Activated CD4-positive, alpha-beta memory T cell treated with anti-CD3 and anti-CD28 coated beads, Interleukin-2, amount 10 ng/mL, durations not matched to agents 7 days and 5 days (primary cell): ENCODE measurements at places on chromosomes 7 and 10. TPM values are rescaled to one million over a fixed set of nuclear protein-coding genes. Genes with fewer than 3 reads are reported as not detected.

DNA sequence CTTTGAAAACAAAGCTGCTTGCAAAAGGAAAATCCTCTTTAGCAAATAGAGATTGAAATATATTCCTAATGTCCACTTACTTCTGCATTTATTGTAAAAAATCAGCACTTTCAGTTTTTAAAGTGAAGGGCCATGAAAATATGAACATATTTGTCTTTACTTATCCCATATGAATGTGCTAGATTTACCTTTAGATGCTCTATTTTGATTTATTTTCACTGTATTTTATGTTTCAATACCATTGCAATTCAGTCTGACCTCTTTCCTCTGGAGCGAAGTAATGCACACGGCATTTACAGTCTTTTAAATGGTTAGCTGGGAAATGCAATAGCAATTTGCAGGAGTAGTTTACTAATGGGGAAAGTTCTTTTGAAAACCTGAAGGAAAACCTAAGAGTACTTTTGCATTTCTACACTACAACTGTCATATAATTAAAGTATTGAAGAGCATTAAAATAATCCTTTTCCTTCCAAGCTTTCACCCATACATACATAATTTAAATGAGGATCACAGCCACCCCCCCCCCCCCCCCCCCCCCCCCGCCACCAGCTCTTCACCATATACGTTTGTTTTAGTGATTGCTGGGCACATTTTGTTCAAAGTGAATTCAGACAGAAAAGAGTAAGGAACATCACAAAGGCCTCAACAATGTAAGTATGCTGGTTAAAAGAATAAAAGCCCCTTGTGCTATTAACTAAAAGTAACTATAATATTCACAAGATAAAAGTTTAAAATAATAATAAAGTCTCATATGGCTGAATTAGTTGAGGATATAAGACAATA is 3.5 kb downstream of the SKIDA1 start:
- H3K4me3 ChIP-seq, result no peak overlapping the region
- H3K36me3 ChIP-seq, result no peaks in the 10 kb centered on the region
- peaks cover 44% of the 10 kb centered on the region for H3K27me3 ChIP-seq
- peaks cover 58% of the 10 kb centered on the region for H3K4me1 ChIP-seq
- DNase-seq, result no peak
- no peak overlapping the region for H3K27ac ChIP-seq

GRCh38 chr10:69434169-69434568 is 17.1 kb upstream of the TSPAN15 start:
- no peaks in the 10 kb centered on the region for H3K36me3 ChIP-seq
- no peaks in the 10 kb centered on the region for H3K4me1 ChIP-seq
- H3K4me3 ChIP-seq, result no peak overlapping the region
- no peak for DNase-seq

- no peak overlapping the region for H3K27ac ChIP-seq
- no peak for DNase-seq
- H3K36me3 ChIP-seq, result no peaks in the 10 kb centered on the region
- H3K4me3 ChIP-seq, result no peak overlapping the region
These were observed 119.3 kb upstream of the SEC61G start for GRCh38 chr7:54878339-54878738.

- H3K27me3 ChIP-seq, result no peaks in the 10 kb centered on the region
- H3K4me1 ChIP-seq, result peaks cover 50% of the 10 kb centered on the region
- peaks cover 23% of the 10 kb centered on the region for H3K36me3 ChIP-seq
- no peak overlapping the region for H3K27ac ChIP-seq
These were observed 156.3 kb downstream of the PHF14 start for GRCh38 chr7:11130012-11130411.

GRCh38 chr7:14837216-14837615 is 65.3 kb downstream of the DGKB start:
- no peaks in the 10 kb centered on the region for H3K4me1 ChIP-seq
- no peak overlapping the region for H3K4me3 ChIP-seq
- no peaks in the 10 kb centered on the region for H3K36me3 ChIP-seq
- no peaks in the 10 kb centered on the region for H3K27me3 ChIP-seq
- no peak for DNase-seq

GRCh38 chr10:71251319-71251718 is 38.9 kb downstream of the UNC5B start:
- H3K27me3 ChIP-seq, result no peaks in the 10 kb centered on the region
- no peaks in the 10 kb centered on the region for H3K4me1 ChIP-seq
- H3K36me3 ChIP-seq, result no peaks in the 10 kb centered on the region
- H3K4me3 ChIP-seq, result no peak overlapping the region

DNA sequence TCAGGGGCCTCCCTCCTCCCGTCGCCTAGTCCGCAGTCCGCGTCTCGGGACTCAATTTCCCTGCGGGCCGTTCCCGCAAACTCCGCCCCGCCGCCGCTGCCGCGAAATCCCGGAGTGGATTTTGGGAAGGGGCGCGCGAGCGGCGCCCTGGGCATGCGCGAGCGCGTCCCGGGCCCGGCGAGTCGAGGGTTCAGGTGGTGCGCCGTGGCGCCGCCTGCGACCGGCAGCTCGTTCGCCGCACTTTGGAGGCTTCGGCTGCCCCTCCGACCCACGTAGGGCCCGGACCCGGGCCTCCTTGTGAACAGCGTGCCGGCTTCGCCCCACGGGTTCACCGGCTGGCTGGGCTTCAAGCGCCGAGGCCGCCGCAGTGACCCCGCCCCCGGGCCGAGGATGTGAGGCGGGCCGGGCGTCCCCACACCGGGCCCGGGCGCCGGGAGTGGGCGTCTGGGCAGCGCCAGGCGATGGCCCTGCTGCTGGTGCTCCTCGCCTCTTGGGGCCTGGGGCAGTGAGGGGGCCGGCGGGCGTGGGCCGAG is at the start of gene PLEKHA8:
Gene PLEKHA8, plus strand, starts transcription at position 197 of the 533 bp plus-strand sequence. CDS start 351 bp downstream, outside the sequence.
- peaks cover 2% of the 10 kb centered on the region for H3K36me3 ChIP-seq
- DNase-seq, result peak; percentile 91
- no peaks in the 10 kb centered on the region for H3K27me3 ChIP-seq
- peak within 1 kb of the TSS; percentile 87 for H3K27ac ChIP-seq
- H3K4me3 ChIP-seq, result peak within 1 kb of the TSS; percentile 82

- H3K27me3 ChIP-seq, result peaks cover 42% of the 10 kb centered on the region
- H3K36me3 ChIP-seq, result no peaks in the 10 kb centered on the region
- no peak overlapping the region for H3K27ac ChIP-seq
These were observed 4.2 kb downstream of the TMEM26 start for GRCh38 chr10:61448841-61449600.

- H3K36me3 ChIP-seq, result peaks cover 5% of the 10 kb centered on the region
- no peaks in the 10 kb centered on the region for H3K27me3 ChIP-seq
- no peak overlapping the region for H3K4me3 ChIP-seq
- H3K27ac ChIP-seq, result no peak overlapping the region
These were observed 12.6 kb downstream of the CYP3A5 start for GRCh38 chr7:99667179-99667578.

The PRKAR2B gene
- total RNA-seq, result 0.35 TPM

The CDC14C gene
- total RNA-seq, result not detected

The ADARB2 gene
- total RNA-seq, result 2.5 TPM

The SPDYE5 gene
- total RNA-seq, result not detected

The OR9A2 gene
- not detected for total RNA-seq

The TFEC gene
- 0.28 TPM for total RNA-seq

The ADAM22 gene
- total RNA-seq, result 1.5 TPM

The GTF2IRD1 gene
- 4.0 TPM for total RNA-seq

The SLC13A1 gene
- not detected for total RNA-seq

The ATRNL1 gene
- 0.55 TPM for total RNA-seq
